Activated T-helper 2 cell treated with anti-CD3 and anti-CD28 coated beads, Interferon-gamma antibody, Interleukin-2, Interleukin-4, amounts not matched to agents 10 μg/mL and 5 μg/mL and 100 μg/mL, durations not matched to agents 14 hours and 24 hours and 36 hours (primary cell): ENCODE measurements at places on chromosomes 11 and 22. TPM values are rescaled to one million over a fixed set of nuclear protein-coding genes. Genes with fewer than 3 reads are reported as not detected.

GRCh38 chr11:67044496-67044895 is 12.2 kb upstream of the RHOD start:
- no peaks in the 10 kb centered on the region for H3K36me3 ChIP-seq
- H3K4me1 ChIP-seq: no peaks in the 10 kb centered on the region
- DNase-seq: no peak
- H3K4me3 ChIP-seq: no peak overlapping the region
- peaks cover 9% of the 10 kb centered on the region for H3K27me3 ChIP-seq

- no peak overlapping the region for H3K27ac ChIP-seq
- no peaks in the 10 kb centered on the region for H3K36me3 ChIP-seq
- H3K4me1 ChIP-seq: no peaks in the 10 kb centered on the region
- no peak for DNase-seq
- no peak overlapping the region for H3K4me3 ChIP-seq
Observed at GRCh38 chr22:33105501-33105911, 47.3 kb upstream of the SYN3 start.

- DNase-seq: no peak
- H3K27me3 ChIP-seq: no peaks in the 10 kb centered on the region
- H3K4me3 ChIP-seq: no peak overlapping the region
- H3K36me3 ChIP-seq: peaks cover 27% of the 10 kb centered on the region
- H3K27ac ChIP-seq: no peak overlapping the region
Observed at GRCh38 chr22:47073075-47073474, 310.6 kb downstream of the TBC1D22A start.

Gene SLC6A5
- not detected in 2 replicates for total RNA-seq

GRCh38 chr22:25370322-25370721 is 150.9 kb downstream of the CRYBB2 start:
- no peak overlapping the region for H3K27ac ChIP-seq
- no peak for DNase-seq
- no peaks in the 10 kb centered on the region for H3K27me3 ChIP-seq
- H3K4me3 ChIP-seq: no peak overlapping the region
- peaks cover 23% of the 10 kb centered on the region for H3K36me3 ChIP-seq

DNA sequence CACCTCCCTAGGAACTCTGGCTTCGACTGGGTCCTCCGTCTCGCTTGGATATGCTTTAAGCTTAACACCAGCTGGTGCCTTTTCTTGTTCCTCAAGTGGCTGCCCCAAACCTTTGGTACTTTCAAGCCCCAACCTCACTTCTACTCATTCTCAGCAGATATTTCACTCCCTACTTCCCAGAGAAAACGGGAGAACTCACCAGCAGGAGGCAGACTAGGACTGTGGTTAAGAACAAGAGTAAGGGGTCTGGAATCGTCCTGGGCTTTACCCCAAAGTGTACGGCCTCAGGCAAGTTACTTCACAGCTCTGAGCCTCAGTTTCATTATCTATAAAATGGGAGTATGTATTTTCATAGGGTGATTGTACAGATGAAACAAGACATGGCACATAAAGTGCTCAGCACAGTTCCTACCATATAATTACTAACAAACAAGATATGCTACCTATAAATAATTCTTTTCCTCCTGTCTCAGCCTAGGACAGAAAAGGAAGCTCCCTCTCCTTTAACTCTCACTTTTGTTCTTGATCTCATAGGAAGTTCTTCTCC is 37.8 kb downstream of the PAMR1 start:
- no peak overlapping the region for H3K4me3 ChIP-seq
- H3K4me1 ChIP-seq: no peaks in the 10 kb centered on the region
- DNase-seq: no peak
- H3K36me3 ChIP-seq: no peaks in the 10 kb centered on the region

Gene AAMDC
- 3.0 and 3.6 TPM in 2 replicates for total RNA-seq

Gene TMEM191C
- 0.52 and 0.69 TPM in 2 replicates for total RNA-seq

- no peaks in the 10 kb centered on the region for H3K27me3 ChIP-seq
- no peak overlapping the region for H3K4me3 ChIP-seq
- no peak overlapping the region for H3K27ac ChIP-seq
- DNase-seq: no peak
- H3K4me1 ChIP-seq: no peaks in the 10 kb centered on the region
Observed at GRCh38 chr11:70762810-70763209, 364.5 kb downstream of the CTTN start.

GRCh38 chr11:73323464-73323863 is 15.4 kb downstream of the ARHGEF17 start:
- H3K27me3 ChIP-seq: peaks cover 2% of the 10 kb centered on the region
- H3K4me3 ChIP-seq: no peak overlapping the region
- peaks cover 6% of the 10 kb centered on the region for H3K4me1 ChIP-seq
- DNase-seq: no peak
- no peak overlapping the region for H3K27ac ChIP-seq
- no peaks in the 10 kb centered on the region for H3K36me3 ChIP-seq

Gene C22orf23
- not detected in 2 replicates for total RNA-seq

GRCh38 chr11:115112754-115113153 is 391.5 kb downstream of the CADM1 start:
- H3K27me3 ChIP-seq: peaks cover 2% of the 10 kb centered on the region
- no peaks in the 10 kb centered on the region for H3K4me1 ChIP-seq
- no peak overlapping the region for H3K27ac ChIP-seq
- no peaks in the 10 kb centered on the region for H3K36me3 ChIP-seq
- no peak overlapping the region for H3K4me3 ChIP-seq

- H3K4me3 ChIP-seq: no peak overlapping the region
- H3K4me1 ChIP-seq: no peaks in the 10 kb centered on the region
- no peaks in the 10 kb centered on the region for H3K36me3 ChIP-seq
- peaks cover 6% of the 10 kb centered on the region for H3K27me3 ChIP-seq
- no peak for DNase-seq
Observed at GRCh38 chr11:45745065-45745811, 59.7 kb upstream of the SLC35C1 start.

Gene CD44
- 232 and 249 TPM in 2 replicates for total RNA-seq

- H3K27ac ChIP-seq: no peak overlapping the region
- peaks cover 52% of the 10 kb centered on the region for H3K36me3 ChIP-seq
- H3K4me1 ChIP-seq: no peaks in the 10 kb centered on the region
- no peak for DNase-seq
- H3K4me3 ChIP-seq: no peak overlapping the region
- H3K27me3 ChIP-seq: no peaks in the 10 kb centered on the region
Observed at GRCh38 chr11:43818220-43818619, 62.4 kb upstream of the ALKBH3 start.
